EL (cell line): ENCODE measurements at places on chromosomes 1 and 21.
A peak's percentile ranks its signal among the peaks of the same experiment; 100 is the strongest.

GRCh38 chr21:35838350-35838749 is 222.0 kb downstream of the SETD4 start:
- DNase-seq: no peak

- DNase-seq: no peak
Measured at GRCh38 chr21:34519694-34520093, 7.7 kb upstream of the KCNE1 start.

GRCh38 chr1:201696217-201696761 is 132.7 kb upstream of the IPO9 start:
- DNase-seq: peak; percentile 98

GRCh38 chr1:220750131-220750515 is 2.0 kb downstream of the MTARC2 start:
- no peak for DNase-seq

DNA sequence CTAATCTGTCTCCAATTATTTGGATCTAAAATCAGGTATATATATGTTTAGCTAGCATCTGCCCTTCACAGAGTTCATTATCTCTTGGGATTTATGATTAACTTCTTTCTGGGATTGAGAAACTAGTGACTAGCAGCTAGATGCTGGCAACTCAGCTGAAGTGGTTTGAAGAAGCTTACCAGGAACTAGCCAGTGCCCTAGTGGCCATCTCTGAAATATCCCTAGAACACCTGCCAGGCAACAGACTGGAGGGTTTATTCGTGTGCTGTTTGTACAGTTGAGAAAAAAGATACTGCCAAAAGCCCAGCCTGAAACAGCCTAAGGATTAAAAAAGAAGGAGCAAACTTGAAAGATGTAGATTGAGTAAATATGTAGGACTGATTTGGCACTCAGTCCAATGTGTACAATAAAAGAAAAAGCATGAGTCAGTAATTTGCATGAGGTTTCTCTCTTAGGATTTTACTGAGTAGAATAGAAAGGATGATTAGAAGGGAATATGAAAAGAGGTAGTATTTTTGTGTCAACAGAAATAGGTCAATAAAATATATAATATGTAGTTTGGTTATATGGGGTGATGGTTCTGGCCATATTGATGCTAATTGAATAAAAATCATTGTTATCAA is 1144.6 kb upstream of the ADGRL2 start:
- peak; percentile 6 for DNase-seq

DNA sequence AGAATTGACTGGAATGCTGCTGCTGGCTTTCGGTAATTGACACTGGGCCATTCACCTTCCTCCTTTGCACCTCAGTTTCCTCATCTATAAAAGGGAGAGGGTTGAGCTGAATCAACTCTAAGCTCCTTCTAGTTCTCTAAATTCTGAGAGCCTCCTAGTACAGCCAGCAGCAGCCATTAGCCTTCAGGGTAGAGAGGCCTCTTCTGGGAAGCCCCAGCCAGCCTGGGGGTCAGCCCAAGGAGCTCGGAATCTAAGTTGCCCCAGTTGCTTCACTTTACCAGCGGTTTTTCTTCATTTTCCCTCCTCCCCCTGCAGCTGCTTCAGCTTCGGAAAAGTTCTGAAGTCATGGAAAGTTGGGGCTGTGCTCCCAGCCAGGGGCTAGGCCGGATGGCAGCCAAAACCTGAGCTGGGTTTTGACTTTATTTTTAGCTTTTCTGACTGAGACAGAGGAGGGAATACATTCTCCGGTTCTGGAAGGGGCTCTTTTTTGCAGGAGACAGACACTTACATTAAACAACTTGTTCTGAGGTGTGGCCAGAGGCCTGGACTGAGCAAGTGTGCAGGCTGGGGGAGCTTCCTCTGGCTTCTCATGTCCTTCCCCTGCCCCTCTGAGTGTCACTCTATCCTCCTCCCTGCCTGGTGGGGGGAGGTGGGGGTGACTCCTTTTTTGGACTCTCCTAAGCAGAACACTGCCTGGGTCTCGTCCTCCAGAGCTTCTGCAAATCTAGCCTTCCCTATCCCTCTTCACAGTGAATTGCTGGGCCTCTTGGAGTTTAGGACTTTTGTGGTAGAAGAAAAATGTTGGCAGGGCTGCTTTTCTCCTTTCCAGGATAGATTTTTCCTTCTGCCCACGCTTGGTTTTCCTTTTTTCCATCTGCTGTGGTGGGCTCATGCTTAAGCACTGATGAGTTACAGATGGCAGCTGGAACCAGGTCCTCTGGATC is 14.4 kb downstream of the LMNA start:
- DNase-seq: peak; percentile 58

DNA sequence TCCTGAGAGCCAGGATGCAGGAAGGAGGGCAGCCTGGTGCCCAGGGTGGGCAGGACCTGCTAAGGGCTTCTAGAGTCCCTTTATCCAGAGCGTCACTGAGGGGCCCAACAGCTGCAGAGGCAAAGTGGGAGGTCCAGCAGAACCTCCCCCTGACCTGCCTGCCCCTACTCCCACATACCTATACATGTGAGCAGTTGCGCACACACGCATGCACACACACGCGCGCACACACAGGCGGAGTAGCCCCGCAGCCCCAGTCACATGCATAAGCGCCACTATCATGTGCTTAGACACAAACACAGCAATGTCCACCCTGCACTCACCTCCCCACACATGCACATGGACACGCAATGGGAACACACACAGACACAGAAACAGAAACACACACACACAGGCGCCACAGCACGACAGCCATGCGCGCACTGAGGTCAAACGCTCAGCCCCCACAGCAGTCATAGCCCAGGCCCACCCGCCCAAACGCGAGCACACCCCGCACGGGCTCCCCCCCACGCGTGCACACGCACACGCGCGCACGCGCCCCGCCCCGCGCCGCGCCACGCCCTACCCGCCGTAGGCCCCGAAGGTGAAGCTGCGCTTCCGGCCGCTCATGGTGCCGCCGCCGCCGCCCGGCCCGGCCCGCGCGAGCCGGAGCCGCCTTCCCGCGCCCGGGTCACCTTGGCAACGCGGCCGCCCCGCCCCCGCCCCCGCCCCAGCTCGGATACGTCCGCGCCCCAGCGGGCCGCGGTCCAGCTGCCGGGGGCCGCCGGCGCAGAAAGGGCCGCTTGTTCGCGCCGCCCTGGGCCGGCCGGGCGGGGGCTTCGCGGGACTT is 17.7 kb downstream of the RAP1GAP start:
- peak; percentile 44 for DNase-seq

- DNase-seq: no peak
Measured at GRCh38 chr1:90007979-90008404, 13.1 kb downstream of the ZNF326 start.

GRCh38 chr1:53087332-53088285 is 25.6 kb downstream of the PODN start:
- no peak for DNase-seq

- no peak for DNase-seq
Measured at GRCh38 chr1:40997096-40997495, 17.6 kb downstream of the CTPS1 start.

DNA sequence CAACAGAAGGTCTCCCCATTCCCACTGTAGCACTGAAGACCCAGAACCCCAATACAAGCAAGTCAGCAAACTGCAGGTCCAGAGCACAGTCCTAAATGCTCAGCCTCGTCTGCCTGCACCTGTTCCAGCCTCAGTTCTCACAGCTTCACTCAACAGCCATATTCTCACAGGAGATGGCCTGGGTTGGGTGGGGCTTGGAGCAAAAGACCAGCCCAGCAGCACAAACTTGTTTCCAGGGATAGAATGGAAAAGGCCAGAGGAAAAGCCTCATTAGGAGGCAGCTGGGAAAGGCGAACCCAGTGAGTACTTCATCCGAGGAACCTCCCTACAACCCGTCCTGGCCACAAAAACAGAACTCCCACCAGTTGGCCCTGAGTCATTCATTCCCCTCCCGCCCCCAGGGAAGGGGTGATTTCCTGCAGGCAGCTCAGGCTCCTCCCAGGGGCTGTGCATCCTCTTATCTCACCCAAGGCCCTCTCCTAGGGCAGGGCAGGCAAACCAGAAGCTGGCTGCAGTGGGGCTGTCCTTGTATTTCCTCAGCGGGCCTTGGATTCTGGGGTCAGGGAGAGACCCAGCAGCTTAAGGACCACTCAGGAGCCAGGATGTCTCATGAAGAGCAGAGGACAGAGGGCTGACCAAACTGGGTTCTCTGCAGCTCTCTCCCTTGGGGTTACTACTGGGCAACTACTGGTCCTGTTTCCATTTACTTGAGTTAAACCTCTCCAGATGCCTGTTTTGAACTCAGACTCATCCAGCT is 7.4 kb upstream of the MPL start:
- DNase-seq: peak; percentile 90

DNA sequence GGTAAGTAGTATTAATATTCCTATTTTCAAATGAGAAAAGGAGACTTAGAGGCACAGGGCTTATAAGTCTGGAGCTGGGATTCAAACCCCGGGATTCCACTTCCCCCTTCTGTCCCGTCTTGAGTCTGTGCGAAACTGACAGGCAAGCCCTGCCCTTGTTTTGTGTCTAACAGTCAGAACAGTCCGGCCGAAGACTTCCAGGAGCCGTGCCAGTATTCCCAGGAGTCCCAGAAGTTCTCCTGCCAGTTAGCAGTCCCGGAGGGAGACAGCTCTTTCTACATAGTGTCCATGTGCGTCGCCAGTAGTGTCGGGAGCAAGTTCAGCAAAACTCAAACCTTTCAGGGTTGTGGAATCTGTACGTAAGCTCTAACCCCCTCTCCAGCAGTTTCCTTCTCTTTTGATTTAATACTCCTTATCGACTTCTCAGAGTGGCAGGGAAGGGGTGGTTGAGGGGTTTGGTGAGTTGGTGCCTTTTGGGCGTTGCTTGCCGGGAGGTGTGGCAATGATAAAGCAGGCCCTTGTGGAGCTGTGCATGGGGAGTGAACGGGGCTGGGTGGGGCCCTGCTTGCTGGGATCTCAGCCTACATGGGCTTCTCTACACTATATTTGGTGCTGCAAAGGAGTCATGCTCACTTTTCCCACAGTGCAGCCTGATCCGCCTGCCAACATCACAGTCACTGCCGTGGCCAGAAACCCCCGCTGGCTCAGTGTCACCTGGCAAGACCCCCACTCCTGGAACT is 29.4 kb downstream of the IL6R start:
- no peak for DNase-seq

DNA sequence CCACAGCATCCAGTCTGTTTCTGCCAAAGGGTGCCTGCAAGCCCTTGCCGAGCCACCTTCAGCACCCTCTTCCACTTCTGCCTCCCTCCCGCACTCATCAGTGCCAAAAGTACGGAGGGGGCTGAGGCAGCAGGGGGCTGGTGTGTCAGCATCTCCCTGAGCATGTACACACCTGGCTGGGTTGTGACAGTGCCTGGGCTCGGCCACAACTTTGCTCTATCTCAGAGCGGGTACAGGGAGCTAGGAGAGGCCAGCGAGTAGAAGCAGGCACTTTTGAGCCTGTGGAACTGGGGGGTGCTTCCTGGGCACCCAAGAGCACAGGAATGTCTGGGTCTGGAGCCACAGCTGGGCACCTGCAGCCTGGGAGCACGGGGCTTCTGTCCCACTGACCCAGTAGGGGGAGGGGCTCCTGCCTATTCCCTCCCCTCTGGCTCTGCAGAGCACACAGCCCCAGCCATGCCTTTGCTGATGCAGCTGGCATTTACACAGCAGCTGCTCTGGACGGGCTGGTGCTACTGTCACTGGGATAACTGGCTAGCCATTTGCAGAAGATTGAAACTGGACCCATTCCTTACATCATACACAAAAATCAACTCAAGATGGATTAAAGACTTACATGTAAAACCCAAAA is 319.8 kb upstream of the RRP15 start:
- no peak for DNase-seq

GRCh38 chr1:36843906-36844610 is 190.3 kb downstream of the GRIK3 start:
- no peak for DNase-seq

DNA sequence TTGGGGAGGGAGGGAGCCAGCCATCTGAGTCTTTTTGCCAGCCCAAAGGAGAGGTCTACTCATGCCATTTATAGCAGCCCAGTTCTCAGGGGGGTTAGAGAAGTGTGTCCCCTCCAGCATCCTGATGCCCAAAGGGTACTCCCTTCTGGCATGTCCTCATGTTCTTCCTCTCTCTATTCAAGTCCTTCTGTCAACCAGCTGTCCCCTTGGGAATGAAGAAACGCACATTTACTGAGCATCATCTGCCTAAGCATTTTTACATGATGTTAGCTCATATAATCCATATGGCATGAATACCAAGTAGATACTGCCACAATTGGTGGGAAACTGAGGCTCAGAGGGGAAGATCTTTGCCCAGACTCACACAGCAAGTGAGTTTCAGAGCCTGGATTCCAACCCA is 14.8 kb upstream of the TACSTD2 start:
- no peak for DNase-seq

DNA sequence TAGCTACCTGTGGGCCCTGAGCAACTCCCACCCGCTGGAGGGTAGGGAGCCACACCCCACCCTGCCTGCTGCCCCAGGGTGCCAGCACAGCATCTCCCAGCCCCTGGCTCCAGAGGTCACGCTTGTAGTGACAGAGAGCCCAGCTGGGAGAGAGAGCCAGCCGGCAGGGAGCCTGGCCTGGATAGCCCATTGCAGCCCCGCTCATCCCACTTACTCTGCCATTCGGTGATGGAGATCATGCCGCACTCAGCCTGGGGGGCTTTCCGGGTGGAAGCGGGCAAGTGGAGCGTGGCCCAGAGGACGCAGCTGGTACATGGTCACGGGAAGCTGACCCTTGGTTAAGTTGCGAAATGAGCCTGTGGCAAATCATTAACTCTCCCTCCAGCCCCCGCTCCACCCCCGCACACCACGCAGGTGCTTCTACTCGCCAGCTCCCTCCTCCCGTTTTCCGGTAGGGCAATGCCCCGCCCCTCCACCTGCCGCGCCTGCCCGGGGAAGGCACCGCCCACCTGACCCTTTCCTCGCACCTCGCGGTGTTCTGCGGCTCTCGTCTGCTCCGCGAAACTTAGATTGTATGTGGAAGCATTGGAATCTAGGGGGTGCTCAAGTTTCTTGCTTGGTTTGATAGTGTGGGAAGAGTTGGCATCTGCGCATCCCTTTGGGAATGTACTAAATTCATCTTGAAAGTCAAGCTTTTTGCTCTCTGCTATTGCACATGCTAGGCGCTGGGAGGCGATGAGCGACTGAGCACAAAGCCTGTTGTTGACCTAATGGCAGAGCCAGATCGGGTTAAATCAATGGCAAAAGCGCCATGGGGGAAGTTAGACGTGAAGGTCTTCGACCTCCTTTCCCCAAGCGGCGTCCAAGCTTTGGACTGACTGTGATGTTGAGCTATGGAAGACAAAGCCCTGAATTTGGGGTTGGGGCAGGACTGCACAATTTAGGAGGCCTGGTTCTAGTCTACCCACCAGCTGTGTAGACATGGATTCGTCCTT is at the start of gene GOLT1A:
Gene GOLT1A, minus strand, starts transcription at position 321 of the 995 bp plus-strand sequence. Its CDS starts 82 bp downstream, at position 239.
- peak; percentile 86 for DNase-seq
